ENCODE measurements at places on chromosomes 7 and 10. TPM values are rescaled to one million over a fixed set of nuclear protein-coding genes. Genes with fewer than 3 reads are reported as not detected.

DNA sequence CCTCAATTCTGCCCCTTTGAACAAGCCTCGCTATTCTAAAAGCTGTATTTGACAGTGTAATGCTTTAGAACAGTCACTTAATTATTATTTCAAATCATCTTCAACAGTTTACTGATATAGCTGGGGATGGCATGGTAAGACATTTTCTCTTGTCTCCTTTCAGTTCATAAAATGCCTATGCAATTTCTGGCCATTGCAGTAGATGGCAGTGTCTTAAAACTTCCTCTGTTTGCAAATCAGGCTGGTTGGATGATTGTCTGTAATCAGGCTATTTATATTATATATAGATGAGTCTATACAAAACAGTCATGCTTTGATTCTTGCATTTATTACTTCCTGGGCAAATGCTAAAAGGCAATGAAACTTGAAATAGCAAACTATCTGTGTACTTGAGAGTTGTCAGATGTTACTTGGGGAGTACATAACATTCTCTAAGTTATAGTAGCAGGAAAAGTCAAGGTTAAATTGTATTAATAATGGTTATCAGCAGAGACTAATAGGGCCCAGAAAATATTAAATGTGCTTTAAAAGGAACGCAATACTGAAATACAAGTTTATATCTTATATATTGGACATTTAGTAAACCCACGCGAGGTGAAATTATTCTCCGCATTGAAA, 55.5 kb upstream of the LHFPL3 start:
- no peak overlapping the region for H3K27ac ChIP-seq
- H3K36me3 ChIP-seq, result no peaks in the 10 kb centered on the region
- H3K4me1 ChIP-seq, result no peaks in the 10 kb centered on the region
- no peak overlapping the region for H3K4me3 ChIP-seq
- H3K27me3 ChIP-seq, result no peaks in the 10 kb centered on the region

TMEM213 gene
- total RNA-seq, result not detected

DNA sequence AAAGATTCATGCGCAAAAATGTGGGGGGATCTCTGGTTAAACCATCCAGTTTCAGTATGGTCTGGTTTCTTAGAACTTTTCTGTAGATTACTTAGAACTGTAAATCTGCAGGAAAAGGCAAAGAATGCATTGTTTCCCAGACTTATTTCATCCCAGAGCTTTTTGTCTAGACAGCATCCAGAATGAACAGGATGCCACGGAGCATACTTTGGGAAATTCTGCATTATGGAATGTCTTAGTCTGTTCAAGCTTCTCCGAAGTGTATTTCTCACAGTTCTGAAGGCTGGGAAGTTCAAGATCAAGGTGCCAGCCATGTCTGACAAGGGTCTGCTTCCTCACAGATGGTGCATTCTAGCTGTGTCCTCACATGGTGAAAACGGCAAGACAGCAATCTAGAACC, 136.3 kb downstream of the INHBA start:
- no peaks in the 10 kb centered on the region for H3K36me3 ChIP-seq
- no peaks in the 10 kb centered on the region for H3K27me3 ChIP-seq
- no peak overlapping the region for H3K4me3 ChIP-seq

DNA sequence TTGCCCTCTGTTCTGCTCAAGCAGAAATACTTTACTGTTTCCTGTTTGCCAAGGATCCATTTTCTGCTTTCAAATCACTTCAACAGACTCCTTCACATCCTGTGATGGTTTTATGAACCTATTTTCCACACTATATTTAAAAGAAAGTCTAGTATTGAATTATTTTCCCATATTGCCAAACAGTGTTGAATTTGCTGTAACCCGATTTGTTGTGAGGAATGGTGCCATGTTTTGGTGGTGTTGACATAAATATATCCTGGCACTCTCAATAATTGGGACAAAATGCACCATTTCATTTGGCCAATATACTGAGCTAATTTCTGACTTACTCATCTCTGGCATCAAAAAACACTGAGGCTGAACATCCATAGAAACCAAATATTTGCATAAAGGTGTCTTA, 615.4 kb upstream of the SEMA3D start:
- DNase-seq, result no peak
- H3K36me3 ChIP-seq, result no peaks in the 10 kb centered on the region
- H3K27me3 ChIP-seq, result no peaks in the 10 kb centered on the region
- H3K27ac ChIP-seq, result no peak overlapping the region
- no peaks in the 10 kb centered on the region for H3K4me1 ChIP-seq

LUC7L2 gene
- 67.4 TPM for total RNA-seq

GRCh38 chr10:4371691-4372295, 454.2 kb upstream of the AKR1E2 start:
- H3K4me3 ChIP-seq, result no peak overlapping the region
- H3K27ac ChIP-seq, result no peak overlapping the region
- DNase-seq, result no peak
- H3K27me3 ChIP-seq, result no peaks in the 10 kb centered on the region

LIPF gene
- not detected for total RNA-seq

DNA sequence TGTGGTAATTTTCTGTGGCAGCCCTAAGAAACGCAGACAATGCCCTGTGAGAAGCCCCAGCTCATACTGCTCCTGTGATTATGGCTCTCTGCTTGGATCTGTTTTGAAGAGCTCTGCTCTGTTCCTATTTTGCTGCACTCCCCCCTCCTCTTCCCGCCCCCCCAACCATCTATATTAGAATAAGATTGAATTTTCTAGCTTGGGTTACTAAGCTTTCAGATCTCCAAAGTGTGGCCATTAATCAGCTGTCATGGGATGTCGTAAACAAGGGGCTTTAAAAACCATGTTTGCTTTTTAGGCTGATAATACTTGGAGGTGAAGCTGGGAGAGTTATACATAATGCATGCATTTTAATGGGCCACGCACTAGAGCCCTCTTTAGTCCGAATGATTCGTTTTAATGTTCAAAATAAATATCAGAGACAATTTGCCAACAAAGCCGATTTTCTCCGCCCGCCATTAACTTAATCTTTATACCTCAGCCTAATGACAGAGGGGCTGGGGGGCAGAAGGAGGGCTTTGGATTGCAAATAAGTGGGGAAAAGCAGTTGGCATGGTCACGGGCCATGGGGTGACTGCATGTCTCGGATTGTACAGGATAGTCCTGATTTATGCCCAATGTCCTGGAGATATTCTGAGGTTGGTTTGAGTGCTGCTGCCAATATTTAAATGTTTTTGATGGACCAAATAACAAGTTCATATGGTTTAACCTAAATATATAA, 165.5 kb downstream of the RPS24 start:
- peaks cover 57% of the 10 kb centered on the region for H3K27me3 ChIP-seq
- H3K4me3 ChIP-seq, result no peak overlapping the region
- no peaks in the 10 kb centered on the region for H3K4me1 ChIP-seq
- no peaks in the 10 kb centered on the region for H3K36me3 ChIP-seq

GHRHR gene
- total RNA-seq, result not detected

VKORC1L1 gene
- total RNA-seq, result 7.6 TPM

Data from PC-3 (cell line).